ENCODE measurements at places on chromosomes 6 and 20.

DNA sequence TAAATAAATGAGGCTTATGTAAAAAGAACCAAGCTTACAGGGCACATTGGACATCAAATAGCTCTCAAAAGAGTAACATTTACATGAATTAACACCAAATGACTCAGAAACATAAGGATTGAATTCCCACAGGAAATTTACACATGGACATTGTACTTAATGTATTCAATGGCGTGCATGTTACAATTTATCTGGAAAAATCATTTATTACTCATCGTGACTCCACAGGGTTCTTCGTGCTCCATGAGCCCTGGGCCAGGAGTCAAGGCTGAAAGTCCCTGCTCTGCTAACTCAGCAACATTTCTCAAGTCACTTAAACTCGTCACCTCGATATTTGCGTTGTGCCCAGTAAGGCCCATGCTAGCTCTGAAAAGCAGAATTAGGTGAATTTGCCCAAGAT, 158.5 kb downstream of the PHACTR1 start:
- DNase-seq = no peak

GRCh38 chr6:90175627-90176538, 120.8 kb downstream of the BACH2 start:
- DNase-seq = no peak

GRCh38 chr6:143294265-143294860, 156.1 kb downstream of the ADAT2 start:
- DNase-seq = no peak

DNA sequence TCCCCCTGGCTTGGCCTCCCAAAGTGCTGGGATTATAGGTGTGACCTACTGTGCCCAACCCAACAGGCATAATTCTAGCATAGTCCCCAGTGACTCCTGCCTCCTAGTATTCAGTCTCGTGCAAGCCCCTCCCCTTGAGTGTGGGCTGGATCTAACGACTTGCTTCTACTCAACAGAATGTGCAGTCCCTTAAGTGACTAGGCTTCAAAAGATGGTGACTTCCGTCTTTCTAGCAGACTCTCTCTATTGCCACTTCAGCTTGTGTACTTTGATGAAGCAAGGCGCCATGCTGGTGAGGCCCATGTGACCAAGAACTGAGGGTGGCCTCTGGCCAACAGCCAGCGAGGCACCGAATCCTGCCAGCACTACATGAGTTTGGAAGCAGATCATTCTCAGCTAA, 109.6 kb upstream of the TRAF3IP2 start:
- no peak for DNase-seq

DNA sequence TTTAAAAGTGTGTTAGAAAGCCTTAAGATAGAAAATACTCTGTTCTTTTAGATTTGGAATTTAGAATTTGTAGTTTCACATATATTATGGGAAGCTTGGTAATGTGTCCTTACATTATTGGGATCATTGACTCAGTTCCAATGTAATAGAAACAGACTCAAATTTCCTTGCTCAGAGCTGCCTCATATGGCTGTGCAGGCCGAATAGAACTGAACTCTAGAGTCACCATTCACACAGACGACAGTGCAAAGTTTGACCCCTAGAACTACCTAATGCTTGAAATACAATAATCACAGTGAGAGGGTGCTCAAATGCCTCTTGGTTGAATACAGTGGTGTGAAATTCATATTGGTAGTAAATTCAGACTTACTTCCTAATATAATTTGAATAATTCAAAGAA, 482.7 kb upstream of the CITED2 start:
- no peak for DNase-seq

GRCh38 chr6:142929751-142930358, 15.1 kb downstream of the HIVEP2 start:
- DNase-seq = no peak

GRCh38 chr6:34520645-34521462, 35.3 kb downstream of the SPDEF start:
- no peak for DNase-seq

DNA sequence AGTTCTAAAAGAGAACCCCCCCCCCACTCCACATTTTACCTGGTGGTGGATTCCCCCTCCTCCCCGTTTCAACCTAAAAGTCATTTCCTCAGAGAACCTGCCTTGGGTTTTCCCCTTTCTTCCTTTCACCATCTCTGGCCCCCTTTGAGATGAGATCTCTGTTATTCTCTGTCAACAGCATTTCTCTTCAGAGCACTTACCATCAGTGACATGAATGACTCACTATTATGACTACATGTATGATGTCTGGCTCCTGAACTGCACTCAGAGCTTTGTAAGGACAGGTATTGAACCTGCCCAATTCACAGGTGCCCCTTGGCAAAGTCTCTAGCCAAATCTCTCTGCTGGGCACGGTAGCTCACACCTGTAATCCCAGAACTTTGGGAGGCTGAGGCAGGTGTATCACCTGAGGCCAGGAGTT, 61.4 kb upstream of the JARID2 start:
- no peak for DNase-seq

GRCh38 chr6:159331451-159331850, 162.3 kb downstream of the FNDC1 start:
- no peak for DNase-seq

- DNase-seq = no peak
These were observed 5.5 kb upstream of the ABCF1 start for GRCh38 chr6:30565772-30566171.

- no peak for DNase-seq
These were observed 5.3 kb downstream of the NHLRC1 start for GRCh38 chr6:18117136-18117535.

DNA sequence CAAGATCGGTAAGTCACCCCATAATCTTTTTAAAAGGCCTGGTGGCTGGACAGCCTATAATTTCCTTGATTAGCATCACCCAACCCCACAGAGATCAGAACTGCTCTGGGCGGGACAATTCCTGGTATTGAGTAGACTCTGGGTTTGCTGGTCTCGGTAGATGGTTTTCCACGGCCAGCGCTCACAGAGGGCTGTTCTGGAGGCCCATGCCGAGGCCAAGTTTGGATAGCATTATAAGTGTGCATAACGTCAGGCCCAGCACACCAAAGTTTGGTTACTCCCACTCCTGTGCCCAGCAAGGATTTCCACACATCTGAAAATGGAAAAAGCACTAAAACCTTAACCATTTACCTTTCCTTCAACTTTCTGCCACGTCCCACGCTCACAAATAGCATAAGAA, 104.7 kb upstream of the RREB1 start:
- no peak for DNase-seq

DNA sequence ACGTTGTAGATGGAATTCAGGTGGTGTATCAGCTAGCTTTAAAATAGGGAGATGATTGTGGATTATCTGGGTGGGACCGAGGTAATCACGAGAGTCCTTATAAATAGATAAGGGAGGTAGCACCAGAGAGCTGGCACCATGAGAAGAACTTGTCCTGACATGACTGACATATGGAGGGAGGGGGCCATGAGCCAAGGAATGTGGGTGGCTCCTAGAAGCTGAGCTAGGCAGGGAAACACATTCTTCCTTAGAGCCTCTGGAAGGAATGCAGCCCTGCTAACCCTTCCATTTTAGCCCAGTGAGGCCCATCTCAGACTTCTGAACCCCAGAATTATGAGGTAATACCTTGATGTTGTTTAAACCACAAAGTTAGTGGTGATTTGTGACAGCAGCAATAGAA, 321.1 kb upstream of the SULF2 start:
- DNase-seq = no peak

DNA sequence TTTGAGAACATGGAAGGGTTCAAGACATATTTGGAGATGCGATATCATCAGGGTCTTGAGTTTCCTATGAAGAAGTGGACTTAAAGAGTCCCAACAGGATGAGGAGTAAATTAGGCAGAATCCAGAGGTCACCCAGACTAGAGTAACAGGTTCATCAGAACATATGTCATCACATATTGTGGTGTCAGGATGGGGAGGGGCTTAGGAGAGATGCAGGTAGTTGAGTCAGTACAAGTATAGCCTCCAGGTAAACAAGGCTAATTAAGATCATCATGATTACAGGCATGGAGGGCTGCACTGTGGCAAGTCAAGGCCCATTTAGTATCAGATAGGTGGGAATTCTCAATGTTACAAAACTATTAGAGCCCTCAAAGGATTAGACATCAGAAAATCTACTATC, 90.1 kb upstream of the PAK5 start:
- no peak for DNase-seq

GRCh38 chr6:127078669-127079068, 39.8 kb upstream of the RSPO3 start:
- no peak for DNase-seq

DNA sequence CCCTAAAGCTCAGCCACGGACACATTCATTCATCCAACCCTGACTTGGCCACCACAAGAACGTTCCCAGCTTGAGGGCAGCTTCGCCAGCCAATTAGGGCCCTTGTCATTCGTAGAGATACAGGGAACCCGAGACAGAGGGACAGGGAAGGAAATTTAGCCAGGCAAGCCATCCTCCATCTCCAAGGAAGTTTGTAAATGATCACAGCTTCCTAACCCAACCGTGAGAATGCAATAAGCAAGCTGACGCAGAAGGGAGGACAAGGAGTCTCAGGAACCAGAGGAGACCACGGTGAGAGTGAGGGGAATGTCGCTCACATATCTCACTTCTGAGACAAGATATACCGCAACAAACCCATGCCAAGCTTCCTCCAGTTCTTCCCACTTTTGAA, 1.4 kb downstream of the TRAM2 start:
- DNase-seq = no peak

GRCh38 chr6:138527411-138528088, 28.3 kb upstream of the NHSL1 start:
- no peak for DNase-seq

GRCh38 chr6:47203266-47203937, 106.3 kb downstream of the TNFRSF21 start:
- no peak for DNase-seq

DNA sequence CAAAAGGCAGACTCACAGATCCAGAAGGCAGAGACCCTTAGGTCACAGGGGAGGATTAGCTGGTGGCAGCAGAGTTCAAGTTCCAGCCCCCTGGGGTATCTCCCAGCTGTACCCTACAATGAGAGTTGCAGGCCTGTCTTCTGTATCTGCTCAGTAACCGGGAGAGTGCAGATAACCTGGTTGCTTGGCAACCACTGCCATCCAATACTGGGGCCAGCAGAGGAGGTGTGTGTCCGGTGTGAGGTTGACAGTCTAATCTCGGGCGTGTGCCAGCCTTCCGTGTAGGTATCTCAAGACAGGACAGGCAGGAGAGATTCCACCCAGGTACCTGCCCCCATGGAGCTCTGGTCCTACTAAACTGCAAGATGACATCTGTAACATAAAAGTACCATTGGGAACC, 56.6 kb upstream of the TBC1D7 start:
- DNase-seq = no peak

DNA sequence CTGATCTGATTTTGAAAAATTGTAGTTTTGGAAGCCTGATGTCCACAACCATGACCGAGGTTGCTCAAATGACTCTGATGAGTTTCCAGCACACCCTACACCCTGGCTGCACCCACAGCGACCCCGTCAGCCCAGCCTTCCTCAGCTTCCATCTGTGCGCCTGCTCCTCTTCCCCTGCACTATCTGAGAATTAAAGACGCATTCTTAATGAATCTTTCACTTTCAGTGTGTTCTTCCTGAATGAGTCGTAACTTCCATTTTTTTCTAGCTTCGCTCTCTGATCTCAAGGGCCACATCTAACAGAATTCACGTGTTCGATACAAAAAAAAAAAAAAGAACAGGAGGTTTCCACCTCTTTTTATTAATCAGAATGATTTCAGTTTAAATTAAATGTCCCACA, 21.3 kb upstream of the RREB1 start:
- DNase-seq = no peak

DNA sequence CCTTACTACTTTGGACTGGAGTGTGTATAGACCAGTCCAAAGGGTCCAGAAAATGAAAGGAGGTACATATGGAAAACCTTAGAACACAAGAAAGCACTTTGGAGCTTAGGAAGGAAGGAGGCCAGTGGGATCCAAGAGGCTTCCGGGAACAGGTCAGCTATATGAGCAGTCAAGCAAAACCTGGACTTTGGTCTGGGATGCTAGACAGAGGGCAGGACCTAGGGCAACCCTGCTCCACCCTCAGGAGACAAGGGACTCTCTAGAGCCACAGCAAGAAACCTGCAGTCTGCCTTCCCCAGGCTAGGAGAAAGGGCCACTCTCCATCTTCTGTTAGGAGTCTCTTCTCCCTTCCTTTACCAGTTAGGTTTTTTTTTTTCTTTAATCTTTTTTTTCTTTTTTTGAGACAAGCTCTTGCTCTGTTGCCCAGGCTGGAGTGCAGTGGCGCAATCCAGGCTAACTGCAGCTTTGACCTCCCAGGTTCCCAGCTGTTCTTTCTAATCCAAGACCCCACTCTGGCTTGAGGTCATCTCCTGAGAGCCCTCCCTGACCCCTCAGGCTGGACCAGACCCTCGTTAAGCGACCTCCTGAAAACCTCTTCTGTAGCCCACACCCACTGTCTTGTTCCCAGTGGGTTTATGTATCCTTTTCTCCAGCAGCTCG, 4.6 kb downstream of the KCNK5 start:
- DNase-seq = no peak

DNA sequence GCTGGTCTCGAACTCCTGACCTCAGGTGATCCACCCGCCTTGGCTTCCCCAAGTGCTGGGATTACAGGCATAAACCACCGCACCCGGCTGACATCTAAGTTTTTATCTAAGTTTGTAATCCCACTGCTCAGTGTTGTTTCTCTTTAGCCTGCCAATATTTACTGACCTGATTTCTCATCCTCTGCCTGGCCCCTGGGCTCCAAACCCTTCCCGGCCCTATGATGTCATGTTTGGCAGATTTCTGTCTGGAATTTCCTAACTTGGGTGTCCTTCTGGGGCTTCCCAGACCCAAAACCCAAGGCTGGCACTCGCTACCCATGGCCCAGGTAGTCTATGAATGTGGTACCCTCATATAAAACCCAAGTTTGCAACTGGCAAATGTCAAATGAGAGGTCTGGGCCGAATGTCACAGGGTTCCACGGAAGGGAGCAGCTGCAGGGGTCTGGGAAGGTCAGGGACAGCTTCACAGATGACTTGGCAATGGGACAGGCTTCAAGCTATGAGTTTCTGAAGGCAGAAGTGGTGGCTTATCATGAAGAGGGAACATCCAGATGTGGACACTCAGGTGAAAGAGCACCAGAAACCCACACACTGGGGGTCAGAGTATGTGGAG, 54.9 kb downstream of the TMEM170B start:
- DNase-seq = no peak

DNA sequence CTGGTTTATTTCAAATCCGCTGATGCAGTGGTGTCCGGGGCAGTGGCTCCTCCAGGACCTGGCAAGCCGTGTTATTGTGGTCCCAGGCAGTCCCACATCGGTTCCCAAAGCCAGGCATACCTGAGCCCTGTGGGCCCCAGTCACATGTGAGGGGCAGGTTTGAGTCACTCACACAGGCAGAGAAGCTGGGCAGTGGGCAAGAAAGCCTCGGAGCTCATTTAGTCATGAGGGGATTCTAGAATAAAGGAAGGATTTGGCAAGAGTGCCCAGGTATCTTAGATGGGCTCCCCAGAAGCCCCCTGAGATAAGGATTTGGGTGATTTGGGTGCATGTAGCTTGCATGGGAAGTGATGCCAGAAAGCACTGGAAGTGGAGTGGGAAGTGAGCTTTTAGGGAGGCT, 37.3 kb downstream of the SYNDIG1 start:
- no peak for DNase-seq

Data from Panc1 (cell line).